Memory B cell (primary cell): ENCODE measurements at places on chromosomes 16 and 17.

DNA sequence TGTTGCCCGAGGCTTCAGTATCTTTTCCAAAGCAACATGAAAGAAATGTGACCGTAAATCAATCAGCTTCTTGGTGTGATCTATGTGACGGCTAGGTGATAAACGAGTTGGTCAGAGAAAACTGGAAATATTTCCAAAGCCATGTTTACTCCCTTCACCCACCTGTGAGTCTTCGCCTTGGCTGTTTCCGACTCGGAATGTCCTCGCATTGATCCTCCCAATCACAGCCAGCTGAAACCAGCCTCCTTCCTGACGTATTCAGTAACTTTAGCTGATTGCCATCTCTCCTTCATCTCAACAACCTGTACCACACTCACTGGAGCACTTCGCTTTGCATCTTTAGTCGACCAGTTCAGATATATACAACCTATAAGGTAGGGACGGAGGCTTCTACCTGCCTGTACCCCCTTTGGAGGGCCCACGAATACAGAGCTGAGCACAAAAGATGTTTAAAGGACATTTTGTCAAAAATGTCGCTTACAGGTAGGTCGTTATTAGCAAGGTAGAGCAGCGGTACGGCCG, 705 bp downstream of the KRABD2 start:
- peak overlapping the region; percentile 87 for H3K4me3 ChIP-seq
- H3K27ac ChIP-seq, result peak overlapping the region; percentile 28
- H3K36me3 ChIP-seq, result peaks cover 16% of the 10 kb centered on the region

DNA sequence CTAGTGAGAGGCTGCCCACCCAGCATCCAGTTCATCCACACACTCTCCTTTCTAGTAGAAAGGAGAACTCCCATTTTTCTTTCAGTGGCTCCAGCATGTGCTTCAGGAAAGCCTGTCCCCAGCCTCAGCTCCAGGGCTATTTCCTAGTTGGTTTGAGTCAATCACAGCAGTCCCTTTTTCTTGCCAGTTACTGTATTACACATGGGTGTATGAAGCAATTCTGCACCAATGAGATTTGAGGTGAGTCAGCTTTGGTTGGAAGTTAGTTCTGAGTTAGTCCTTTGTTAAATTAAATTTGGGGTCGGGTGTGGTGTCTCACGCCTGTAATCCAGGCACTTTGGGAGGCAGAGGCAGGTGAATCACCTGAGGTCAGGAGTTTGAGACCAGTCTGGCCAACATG, 24.8 kb downstream of the RAD51D start:
- no peak overlapping the region for H3K27ac ChIP-seq
- no peak overlapping the region for H3K4me3 ChIP-seq
- peaks cover 2% of the 10 kb centered on the region for H3K4me1 ChIP-seq
- H3K27me3 ChIP-seq, result no peaks in the 10 kb centered on the region
- DNase-seq, result no peak

GRCh38 chr17:50420419-50421112, 5.5 kb upstream of the ACSF2 start:
- H3K27ac ChIP-seq, result peak overlapping the region; percentile 91
- H3K4me1 ChIP-seq, result peaks cover 18% of the 10 kb centered on the region
- H3K36me3 ChIP-seq, result peaks cover 6% of the 10 kb centered on the region

DNA sequence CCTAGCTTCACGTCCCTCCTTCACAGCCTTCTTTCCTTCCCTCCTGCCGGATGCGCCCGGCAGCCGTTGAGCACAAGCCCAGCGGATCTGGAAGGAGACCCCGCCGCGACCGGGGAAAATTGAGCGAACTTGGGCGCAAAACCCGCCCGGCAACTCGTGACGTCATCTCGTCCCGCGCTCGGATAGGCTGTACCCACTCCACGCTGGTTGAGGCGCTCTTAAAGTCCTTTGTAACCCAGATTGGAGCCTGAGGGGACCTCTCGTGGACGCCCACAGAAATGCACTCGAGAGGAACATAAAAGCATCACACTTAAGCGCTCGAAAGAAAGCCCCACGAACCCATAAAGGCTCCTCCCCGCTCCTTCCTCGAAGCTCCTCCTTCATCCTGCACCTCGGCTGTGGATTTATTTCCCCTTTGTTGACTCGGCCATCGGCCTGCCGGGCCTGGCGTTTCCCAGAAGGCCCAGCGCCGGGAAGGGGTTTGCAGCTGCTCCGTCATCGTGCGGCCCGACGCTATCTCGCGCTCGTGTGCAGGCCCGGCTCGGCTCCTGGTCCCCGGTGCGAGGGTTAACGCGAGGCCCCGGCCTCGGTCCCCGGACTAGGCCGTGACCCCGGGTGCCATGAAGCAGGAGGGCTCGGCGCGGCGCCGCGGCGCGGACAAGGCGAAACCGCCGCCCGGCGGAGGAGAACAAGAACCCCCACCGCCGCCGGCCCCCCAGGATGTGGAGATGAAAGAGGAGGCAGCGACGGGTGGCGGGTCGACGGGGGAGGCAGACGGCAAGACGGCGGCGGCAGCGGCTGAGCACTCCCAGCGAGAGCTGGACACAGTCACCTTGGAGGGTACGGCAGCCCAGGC, at the start of gene PSMD3:
Gene PSMD3 (plus strand): TSS at position 457 of the 856 bp plus-strand sequence. CDS start 164 bp downstream, at position 621.
- peak; percentile 98 for DNase-seq
- peaks cover 11% of the 10 kb centered on the region for H3K36me3 ChIP-seq
- H3K4me3 ChIP-seq, result peak within 1 kb of the TSS; percentile 87
- no peaks in the 10 kb centered on the region for H3K27me3 ChIP-seq

GRCh38 chr16:48105456-48105855, 50.3 kb downstream of the ABCC12 start:
- peaks cover 3% of the 10 kb centered on the region for H3K4me1 ChIP-seq
- peaks cover 13% of the 10 kb centered on the region for H3K27me3 ChIP-seq
- no peak overlapping the region for H3K27ac ChIP-seq
- no peak overlapping the region for H3K4me3 ChIP-seq
- no peaks in the 10 kb centered on the region for H3K36me3 ChIP-seq
- no peak for DNase-seq

DNA sequence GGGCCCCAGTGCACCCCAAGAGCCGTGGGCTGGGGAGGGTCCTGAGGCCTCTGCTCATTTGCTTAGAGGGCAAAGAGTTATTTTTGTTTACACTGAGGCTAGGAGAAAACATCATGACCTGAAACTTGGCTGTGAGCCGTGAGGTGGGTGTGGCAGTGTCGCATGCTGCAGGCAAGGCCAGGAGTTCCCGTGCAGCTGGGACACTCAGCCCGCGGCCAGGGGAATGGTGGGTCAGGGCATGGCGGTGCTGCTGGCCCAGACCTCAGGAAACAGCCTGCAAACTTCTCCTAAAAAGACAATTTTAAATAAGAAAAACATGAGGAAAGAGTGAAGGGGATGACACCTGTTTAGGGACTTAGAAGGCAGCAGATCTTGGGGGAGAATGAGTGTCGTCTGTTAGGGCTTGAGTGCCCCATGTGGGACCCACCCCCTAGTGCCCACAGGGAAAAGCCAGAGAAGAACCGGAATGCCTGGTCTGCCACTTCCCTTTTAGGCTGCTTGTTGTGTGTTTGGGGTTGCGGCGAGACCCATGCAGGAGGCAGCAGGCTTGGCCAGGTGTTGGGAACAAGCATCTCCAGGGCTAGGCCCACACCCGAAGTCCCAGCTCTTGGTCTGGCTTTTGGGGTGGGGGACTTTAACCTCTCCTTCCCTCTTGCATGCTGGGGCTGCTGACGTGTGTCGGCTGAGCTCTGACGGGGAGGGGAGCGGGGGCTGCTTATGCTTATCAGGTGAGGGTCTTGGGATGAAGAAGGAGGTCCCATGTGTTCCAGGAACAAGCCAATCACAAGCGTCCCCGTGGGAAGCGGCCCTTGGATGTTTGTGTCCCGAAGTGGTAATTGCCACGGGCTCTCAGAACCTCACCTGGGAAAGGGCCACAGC, 80.9 kb upstream of the GNG13 start:
- H3K27me3 ChIP-seq, result no peaks in the 10 kb centered on the region
- H3K36me3 ChIP-seq, result peaks cover 9% of the 10 kb centered on the region
- DNase-seq, result no peak
- H3K4me1 ChIP-seq, result peaks cover 10% of the 10 kb centered on the region
- no peak overlapping the region for H3K4me3 ChIP-seq

GRCh38 chr16:9706217-9706836, 475.9 kb downstream of the GRIN2A start:
- H3K27ac ChIP-seq, result no peak overlapping the region
- H3K4me3 ChIP-seq, result no peak overlapping the region
- H3K4me1 ChIP-seq, result no peaks in the 10 kb centered on the region
- no peaks in the 10 kb centered on the region for H3K36me3 ChIP-seq
- no peak for DNase-seq

GRCh38 chr16:59604354-59604753, 870.2 kb upstream of the GOT2 start:
- no peaks in the 10 kb centered on the region for H3K4me1 ChIP-seq
- H3K36me3 ChIP-seq, result no peaks in the 10 kb centered on the region
- H3K4me3 ChIP-seq, result no peak overlapping the region
- H3K27ac ChIP-seq, result no peak overlapping the region
- no peaks in the 10 kb centered on the region for H3K27me3 ChIP-seq

DNA sequence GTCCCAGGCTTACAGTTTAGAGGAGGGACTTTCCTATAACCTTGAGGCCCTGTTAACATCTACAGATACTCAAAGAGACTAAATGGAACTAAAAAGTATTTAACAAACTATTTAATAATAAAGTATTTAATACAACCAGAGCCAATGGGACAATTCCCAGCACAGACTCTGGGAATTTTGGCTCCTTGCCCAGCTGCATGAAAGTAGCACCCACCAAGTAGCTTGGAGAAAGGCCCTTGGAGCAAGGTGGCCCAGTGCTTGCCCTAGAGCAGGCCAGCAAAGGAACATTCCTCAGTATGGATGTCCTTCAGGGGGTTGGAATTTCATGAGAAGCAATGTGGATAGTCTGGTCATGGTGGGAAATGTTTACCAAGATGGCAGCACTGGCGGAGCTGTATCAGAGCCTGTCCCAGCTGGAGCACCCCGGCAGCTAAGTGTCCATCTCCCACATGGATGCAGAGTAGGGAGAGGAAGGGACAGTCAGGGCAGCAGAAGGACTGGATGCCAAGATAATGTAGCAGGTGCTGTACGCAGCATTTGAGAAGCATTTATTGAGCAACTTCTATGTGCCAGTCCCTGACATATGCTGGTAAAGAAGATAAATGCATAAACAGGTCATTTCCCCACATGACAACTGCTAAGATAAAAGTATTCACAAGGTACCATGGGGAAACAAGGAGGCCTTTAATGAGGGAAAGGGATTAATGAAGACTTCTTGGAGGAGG, 5.2 kb upstream of the SMARCD2 start:
- H3K27me3 ChIP-seq, result no peaks in the 10 kb centered on the region
- DNase-seq, result no peak
- H3K36me3 ChIP-seq, result no peaks in the 10 kb centered on the region
- H3K27ac ChIP-seq, result peak overlapping the region; percentile 84
- peaks cover 13% of the 10 kb centered on the region for H3K4me1 ChIP-seq

GRCh38 chr16:62665269-62665668, 629.0 kb upstream of the CDH8 start:
- no peaks in the 10 kb centered on the region for H3K4me1 ChIP-seq
- no peaks in the 10 kb centered on the region for H3K27me3 ChIP-seq
- no peak overlapping the region for H3K27ac ChIP-seq
- H3K36me3 ChIP-seq, result no peaks in the 10 kb centered on the region
- no peak for DNase-seq

DNA sequence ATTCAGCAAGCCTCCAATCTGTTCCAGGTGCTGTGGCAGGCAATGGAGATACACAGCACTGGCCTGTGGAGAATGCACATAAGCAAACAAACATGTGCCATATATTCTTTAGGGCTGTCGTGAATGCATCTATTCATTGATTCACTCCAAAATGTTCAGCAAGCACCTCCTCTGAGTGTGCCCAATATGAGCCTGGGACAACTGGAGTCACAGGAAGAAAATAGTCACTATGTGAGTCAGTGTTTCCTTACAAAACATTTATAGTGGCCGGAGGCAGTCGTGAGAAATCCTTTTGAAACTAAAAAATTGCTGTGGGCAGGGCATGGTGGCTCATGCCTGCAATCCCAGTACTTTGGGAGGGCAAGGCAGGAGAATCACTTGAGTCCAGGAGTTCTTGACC, 310.1 kb downstream of the CA10 start:
- no peak for DNase-seq
- H3K27me3 ChIP-seq, result peaks cover 3% of the 10 kb centered on the region
- no peak overlapping the region for H3K4me3 ChIP-seq

- no peak overlapping the region for H3K4me3 ChIP-seq
- peaks cover 14% of the 10 kb centered on the region for H3K27me3 ChIP-seq
- H3K4me1 ChIP-seq, result no peaks in the 10 kb centered on the region
- DNase-seq, result no peak
Measured at GRCh38 chr16:84854759-84855158, 35.0 kb downstream of the CRISPLD2 start.

GRCh38 chr16:3509470-3509928, 8.7 kb downstream of the CLUAP1 start:
- DNase-seq, result no peak
- no peak overlapping the region for H3K4me3 ChIP-seq
- no peaks in the 10 kb centered on the region for H3K4me1 ChIP-seq

GRCh38 chr16:28898266-28898665, 20.0 kb downstream of the ATP2A1 start:
- peaks cover 4% of the 10 kb centered on the region for H3K36me3 ChIP-seq
- H3K27me3 ChIP-seq, result no peaks in the 10 kb centered on the region
- peaks cover 14% of the 10 kb centered on the region for H3K4me1 ChIP-seq
- DNase-seq, result no peak
- H3K27ac ChIP-seq, result no peak overlapping the region
- H3K4me3 ChIP-seq, result no peak overlapping the region

- H3K27me3 ChIP-seq, result no peaks in the 10 kb centered on the region
- H3K4me3 ChIP-seq, result no peak overlapping the region
- peak; percentile 72 for DNase-seq
- H3K27ac ChIP-seq, result no peak overlapping the region
Measured at GRCh38 chr16:22077700-22078313, 14.5 kb upstream of the VWA3A start.

DNA sequence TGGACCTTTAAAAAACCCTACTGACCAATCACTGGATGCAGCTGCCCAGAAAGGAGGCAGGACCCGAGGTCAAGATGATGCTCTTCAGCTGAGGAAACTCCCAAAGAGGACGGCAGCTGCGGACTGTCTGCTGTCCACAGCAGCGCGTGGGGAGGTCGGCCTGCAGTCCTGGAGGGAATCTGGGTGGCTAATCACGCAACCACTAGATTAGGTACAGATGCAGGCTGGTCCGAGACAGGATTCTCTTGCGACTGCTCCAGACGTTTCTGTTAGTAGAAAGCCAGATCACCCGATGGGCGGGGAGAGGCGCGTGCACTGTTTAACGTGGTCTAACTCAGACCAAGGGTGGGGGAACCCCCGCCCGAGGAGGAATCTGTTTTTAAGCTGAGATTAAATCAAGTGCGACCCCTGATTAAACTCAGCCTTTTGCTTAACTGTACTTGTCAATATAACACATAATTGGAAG, 8.8 kb downstream of the CTRB2 start:
- H3K4me3 ChIP-seq, result no peak overlapping the region
- no peaks in the 10 kb centered on the region for H3K36me3 ChIP-seq
